ENCODE measurements at places on chromosomes 3 and 15.

DNA sequence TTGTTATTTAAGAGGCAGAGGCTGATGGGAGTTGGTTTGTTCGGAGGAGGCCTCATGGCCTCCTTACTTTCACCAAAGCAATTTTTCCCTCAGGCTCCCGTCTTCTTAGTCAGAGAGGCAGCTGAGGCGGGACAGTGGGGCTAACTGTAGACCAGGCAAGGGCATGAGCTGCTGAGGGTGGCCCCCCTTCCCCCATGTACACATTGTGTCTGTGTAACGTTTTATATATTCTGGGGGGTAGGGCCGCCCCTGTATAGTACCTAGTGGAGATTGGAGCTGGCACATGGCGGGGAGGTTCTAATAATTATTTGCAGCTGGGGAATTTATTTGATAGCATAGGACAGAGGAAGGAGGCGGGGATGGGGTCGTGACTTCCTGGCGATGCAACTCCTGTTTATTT, 35.1 kb downstream of the NGRN start:
- peaks cover 5% of the 10 kb centered on the region for H3K4me1 ChIP-seq
- H3K27ac ChIP-seq: no peak overlapping the region
- H3K27me3 ChIP-seq: no peaks in the 10 kb centered on the region
- DNase-seq: no peak
- no peak overlapping the region for H3K4me3 ChIP-seq

GRCh38 chr3:53581671-53582070, 87.3 kb downstream of the CACNA1D start:
- DNase-seq: no peak
- H3K4me3 ChIP-seq: no peak overlapping the region
- H3K27me3 ChIP-seq: peaks cover 8% of the 10 kb centered on the region
- peaks cover 12% of the 10 kb centered on the region for H3K4me1 ChIP-seq
- H3K36me3 ChIP-seq: no peaks in the 10 kb centered on the region

DNA sequence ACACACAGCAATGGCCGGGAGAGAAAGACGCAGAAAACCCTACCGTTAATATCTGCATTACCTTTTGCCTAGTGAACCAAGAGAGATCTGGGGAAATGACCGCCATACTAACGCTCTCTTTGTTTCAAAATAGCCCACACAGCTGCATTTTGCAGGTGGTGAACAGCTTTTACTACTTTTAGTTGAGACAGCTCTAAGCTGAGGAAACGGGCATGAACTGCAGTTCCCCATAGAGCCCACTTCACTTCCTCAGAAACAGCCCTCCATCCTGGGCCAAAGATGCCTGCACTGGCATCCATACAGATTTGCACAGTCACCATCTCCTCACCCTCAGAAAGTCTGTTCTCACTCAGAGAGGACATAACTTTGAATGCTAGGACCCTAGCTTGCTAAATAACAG, 45.0 kb downstream of the ZNF860 start:
- H3K27ac ChIP-seq: no peak overlapping the region
- H3K27me3 ChIP-seq: peaks cover 12% of the 10 kb centered on the region
- H3K4me3 ChIP-seq: no peak overlapping the region
- H3K4me1 ChIP-seq: no peaks in the 10 kb centered on the region

DNA sequence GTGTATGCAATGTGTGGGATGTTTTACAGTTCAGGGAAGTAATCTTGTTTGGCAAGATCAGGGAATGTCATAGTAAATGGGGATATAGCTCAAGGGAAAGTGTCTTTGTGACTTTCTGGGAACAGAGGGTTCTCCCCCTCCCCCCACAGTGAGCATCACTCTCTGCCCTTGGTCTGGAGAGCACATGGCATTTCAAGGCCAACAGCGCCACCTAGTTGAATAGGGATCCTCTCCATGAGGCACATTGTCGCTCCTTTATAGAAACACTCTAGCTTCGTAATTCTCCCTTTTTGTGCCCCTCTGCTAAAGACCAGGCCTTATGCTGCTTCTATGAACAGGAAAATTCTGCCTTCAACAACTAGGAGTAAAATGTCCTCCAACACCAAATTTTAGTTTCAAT, 37.1 kb upstream of the ARNT2 start:
- peaks cover 28% of the 10 kb centered on the region for H3K27me3 ChIP-seq
- H3K4me1 ChIP-seq: no peaks in the 10 kb centered on the region
- no peak overlapping the region for H3K27ac ChIP-seq
- DNase-seq: no peak

GRCh38 chr3:24323272-24323671, 171.4 kb downstream of the THRB start:
- no peak overlapping the region for H3K4me3 ChIP-seq
- DNase-seq: no peak
- no peaks in the 10 kb centered on the region for H3K27me3 ChIP-seq
- no peak overlapping the region for H3K27ac ChIP-seq
- no peaks in the 10 kb centered on the region for H3K36me3 ChIP-seq

GRCh38 chr3:149198611-149199010, 23.0 kb downstream of the CP start:
- DNase-seq: no peak
- no peaks in the 10 kb centered on the region for H3K4me1 ChIP-seq
- no peak overlapping the region for H3K4me3 ChIP-seq
- peaks cover 21% of the 10 kb centered on the region for H3K27me3 ChIP-seq
- no peaks in the 10 kb centered on the region for H3K36me3 ChIP-seq

DNA sequence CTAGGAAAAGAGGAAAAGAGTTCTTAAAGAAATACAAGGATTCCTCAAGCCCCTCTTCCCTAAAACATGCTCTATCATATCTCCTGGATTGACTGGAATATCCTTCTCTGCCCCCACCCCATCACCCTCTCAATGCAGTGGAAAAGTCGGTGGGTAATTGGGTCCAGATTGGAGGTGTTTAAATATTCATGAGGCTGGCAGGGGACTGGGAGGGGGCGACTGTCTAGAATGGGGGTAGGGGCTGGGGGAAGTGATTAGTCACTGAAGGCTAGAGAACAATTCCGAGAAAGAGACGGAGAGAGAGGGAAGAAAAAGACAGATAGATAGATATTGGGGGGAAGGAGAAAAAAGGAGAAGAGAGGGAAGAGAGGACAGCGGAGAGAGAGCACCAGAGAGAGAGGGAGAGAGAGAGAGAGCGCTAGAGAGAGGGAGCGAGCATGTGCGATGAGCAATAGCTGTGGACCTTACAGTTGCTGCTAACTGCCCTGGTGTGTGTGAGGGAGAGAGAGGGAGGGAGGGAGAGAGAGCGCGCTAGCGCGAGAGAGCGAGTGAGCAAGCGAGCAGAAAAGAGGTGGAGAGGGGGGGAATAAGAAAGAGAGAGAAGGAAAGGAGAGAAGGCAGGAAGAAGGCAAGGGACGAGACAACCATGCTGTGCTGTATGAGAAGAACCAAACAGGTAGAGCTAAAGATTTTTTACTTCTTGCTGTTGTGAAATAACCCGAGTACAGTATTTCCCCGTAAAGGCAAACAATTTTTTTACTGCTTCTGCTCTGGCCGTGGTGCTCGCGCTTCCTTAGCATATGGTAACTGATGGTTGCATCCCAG, at the start of gene GAP43:
TSS of gene GAP43 (plus strand) at position 467 of the 825 bp plus-strand sequence. CDS start at position 647, 180 bp downstream.
- no peaks in the 10 kb centered on the region for H3K36me3 ChIP-seq
- peaks cover 39% of the 10 kb centered on the region for H3K27me3 ChIP-seq
- peaks cover 4% of the 10 kb centered on the region for H3K4me1 ChIP-seq
- no peak for DNase-seq
- H3K4me3 ChIP-seq: peak within 1 kb of the TSS; percentile 48

- no peak overlapping the region for H3K27ac ChIP-seq
- peaks cover 4% of the 10 kb centered on the region for H3K4me1 ChIP-seq
- H3K27me3 ChIP-seq: peaks cover 86% of the 10 kb centered on the region
- H3K4me3 ChIP-seq: peak overlapping the region; percentile 79
Measured at GRCh38 chr3:13879102-13879945, 547 bp downstream of the WNT7A start.

DNA sequence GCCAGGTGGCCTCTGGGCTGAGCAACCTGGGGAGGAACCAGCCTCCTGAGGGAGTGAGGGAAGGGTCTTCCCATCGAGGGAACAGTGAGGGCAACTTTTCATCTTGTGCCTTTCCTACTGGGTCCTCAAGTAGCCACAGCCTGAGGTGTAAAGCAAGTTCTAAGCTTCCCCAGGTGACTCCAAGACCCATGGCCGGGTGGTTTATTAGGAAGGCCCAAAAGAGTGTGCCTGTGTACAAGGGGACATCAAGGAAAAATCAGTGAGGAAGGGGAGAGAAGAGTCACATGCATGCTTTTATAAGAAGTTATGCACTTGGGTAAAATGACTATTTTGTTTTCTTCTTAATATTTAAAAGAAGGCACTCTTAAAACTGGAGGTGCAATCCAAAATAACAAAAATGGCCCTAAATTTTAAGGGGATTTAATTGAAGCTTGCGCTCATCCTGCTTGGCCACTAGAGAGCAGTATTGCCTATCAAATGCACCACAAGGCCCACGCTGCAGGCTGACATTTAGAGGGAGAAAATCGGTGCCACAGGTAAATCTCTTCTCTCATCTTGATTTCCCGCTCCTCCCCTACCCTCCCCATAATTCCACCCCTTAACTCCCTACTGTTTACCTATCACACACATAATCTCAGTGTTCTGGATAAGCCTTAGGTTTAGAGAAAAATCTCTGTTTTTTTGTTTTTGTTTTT, 6.7 kb downstream of the NANOGP8 start:
- peak; percentile 3 for DNase-seq
- H3K27ac ChIP-seq: no peak overlapping the region
- H3K27me3 ChIP-seq: peaks cover 14% of the 10 kb centered on the region
- H3K4me3 ChIP-seq: no peak overlapping the region

DNA sequence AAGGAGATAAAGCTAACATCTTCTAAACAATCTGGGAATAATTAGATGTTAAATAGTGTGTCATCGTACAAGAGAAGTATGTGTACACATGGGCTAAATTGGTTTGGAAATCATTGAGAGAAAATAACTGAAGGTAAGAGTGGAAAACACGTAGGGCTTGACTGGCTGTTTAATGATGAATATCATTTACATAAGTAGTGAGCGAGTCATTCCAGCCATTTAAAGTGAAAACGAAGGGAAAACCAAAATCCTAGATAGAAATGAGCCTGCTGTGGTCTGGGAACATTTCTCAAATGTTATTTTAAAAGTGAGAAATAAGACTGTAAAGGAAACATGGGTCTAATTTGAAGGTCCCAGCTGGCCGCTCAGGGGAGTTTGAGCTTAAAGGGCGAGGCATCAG, 41.9 kb upstream of the KCNMB2 start:
- H3K4me1 ChIP-seq: no peaks in the 10 kb centered on the region
- H3K27ac ChIP-seq: no peak overlapping the region
- H3K4me3 ChIP-seq: no peak overlapping the region
- no peaks in the 10 kb centered on the region for H3K36me3 ChIP-seq
- H3K27me3 ChIP-seq: no peaks in the 10 kb centered on the region

DNA sequence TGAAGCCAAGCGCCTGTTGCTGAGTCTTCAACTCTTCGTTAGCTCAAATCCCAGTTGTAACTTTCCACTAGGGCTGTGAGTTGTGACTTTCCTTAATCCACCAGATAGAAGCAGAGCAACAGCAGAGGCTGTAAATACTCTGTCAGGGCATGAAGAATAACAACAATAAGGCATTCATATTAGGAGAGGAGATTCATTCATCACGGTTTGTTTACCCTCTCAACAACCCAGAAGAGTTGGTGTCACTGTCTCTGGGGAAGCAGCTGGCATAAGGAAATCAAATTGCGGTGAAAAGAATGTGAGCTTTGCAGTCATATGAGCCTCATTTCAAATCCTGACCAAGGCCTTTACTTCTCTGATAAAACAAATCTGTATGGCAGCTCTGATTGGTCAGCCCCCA, 184.8 kb downstream of the SHQ1 start:
- no peak for DNase-seq
- H3K4me1 ChIP-seq: no peaks in the 10 kb centered on the region
- H3K27ac ChIP-seq: no peak overlapping the region
- peaks cover 3% of the 10 kb centered on the region for H3K36me3 ChIP-seq
- peaks cover under 1% of the 10 kb centered on the region for H3K27me3 ChIP-seq

DNA sequence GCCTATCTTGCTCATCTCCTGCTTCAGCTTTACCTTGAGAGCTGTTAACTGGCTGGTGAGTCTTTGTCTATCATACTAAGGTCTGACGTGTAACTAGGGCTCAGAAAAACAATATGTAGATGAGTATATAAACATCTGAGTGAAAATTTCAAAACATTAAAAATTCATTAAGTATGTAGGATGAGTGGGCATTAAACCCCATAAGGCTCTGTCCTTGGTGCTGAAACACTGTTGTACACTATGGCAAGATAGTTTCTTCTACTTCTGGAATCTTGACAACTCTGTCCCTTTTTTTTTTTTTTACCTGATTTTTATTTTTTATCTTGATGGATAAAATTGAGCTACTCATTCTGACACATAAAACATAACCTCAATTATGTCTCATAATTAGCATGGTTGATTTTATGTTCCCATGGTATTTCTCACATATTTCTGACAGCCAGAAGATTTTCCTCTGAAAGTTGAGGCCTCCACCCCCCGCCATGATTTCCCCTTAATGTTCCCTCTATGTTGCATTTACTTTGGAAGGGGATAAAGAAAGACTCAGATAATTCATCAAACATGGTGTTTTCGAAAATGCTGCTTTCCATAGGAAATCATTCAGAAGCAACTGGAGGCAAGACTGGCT, 54.3 kb downstream of the DGKG start:
- H3K27me3 ChIP-seq: peaks cover 7% of the 10 kb centered on the region
- DNase-seq: no peak
- H3K4me3 ChIP-seq: no peak overlapping the region
- H3K27ac ChIP-seq: no peak overlapping the region
- H3K4me1 ChIP-seq: no peaks in the 10 kb centered on the region

DNA sequence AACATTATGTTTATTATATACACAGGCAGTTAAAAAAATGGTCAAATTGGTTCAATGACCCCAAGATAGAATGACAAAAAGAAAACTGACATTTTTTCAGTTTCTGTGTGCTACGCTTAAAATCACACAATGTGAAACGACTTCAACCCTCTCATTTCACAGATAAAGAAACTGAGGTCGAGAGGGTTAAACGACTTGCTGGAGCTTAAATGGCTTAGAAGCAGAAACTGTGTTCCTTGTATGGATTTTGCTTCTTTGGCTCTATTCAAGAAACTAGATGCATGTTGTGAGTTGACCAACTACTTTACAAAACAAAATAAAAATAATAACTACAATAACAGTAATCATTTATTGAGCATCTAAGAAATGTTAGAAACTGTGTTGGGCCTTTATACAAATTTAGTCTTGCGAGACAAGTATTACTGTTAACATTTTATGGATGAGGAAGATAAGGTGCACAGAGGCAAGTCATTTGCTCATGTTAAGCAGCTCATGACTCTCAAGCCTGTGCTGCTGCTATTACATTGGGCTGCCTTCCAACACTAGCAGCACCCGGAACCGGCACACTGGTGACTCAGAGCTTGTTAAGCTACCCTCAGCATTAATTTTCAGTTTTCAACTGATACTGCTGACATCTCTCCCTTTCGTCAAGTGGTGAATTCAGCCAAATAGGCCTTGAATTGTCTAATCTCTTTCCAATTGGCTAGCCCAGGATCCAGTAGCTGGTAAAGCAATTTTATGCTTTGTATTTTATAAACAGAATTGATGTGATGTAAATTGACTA, 487.6 kb downstream of the NAALADL2 start:
- no peaks in the 10 kb centered on the region for H3K4me1 ChIP-seq
- peaks cover 2% of the 10 kb centered on the region for H3K36me3 ChIP-seq
- no peaks in the 10 kb centered on the region for H3K27me3 ChIP-seq
- no peak overlapping the region for H3K4me3 ChIP-seq
- H3K27ac ChIP-seq: no peak overlapping the region
